ENCODE measurements at places on chromosomes 7 and 10.
A peak's percentile ranks its signal among the peaks of the same experiment; 100 is the strongest.

GRCh38 chr7:114791771-114792170 is 130.1 kb upstream of the MDFIC start:
- no peak for DNase-seq

GRCh38 chr7:65832281-65832680 is 40.6 kb upstream of the VKORC1L1 start:
- no peak for DNase-seq

GRCh38 chr7:158362001-158362400 is 225.6 kb downstream of the PTPRN2 start:
- DNase-seq, result no peak

- no peak for DNase-seq
Observed at GRCh38 chr10:70866424-70866823, 21.9 kb downstream of the PCBD1 start.

DNA sequence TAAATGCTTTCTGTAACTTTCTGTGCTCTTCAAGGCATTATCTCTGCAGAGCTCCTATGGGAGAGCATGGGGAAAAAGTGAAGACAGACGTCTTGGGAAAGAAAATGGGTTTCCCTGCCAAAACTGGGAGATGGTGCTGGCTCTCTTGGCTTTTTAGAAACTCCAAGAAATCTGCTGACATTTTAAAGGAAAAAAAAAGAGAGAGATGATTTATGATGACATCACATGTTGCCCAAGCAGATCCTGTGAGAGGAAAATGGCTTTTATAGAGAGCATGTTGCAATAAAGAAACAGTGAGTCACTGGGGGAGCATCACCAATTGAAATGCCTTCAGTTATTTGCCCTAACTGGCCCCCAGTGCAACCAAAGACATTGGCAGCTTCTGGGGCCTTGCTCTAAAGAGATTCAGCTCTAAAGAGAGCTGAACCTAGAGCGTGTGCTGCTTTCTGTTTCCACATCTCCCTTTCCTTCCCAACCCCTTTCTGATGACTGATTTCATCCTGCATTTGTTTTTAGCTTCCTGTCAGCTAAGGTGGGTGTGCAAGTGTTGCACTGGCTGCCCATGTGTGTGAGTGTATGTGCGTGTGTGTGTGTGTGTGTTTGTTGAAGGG is 37.7 kb downstream of the LRMDA start:
- no peak for DNase-seq

DNA sequence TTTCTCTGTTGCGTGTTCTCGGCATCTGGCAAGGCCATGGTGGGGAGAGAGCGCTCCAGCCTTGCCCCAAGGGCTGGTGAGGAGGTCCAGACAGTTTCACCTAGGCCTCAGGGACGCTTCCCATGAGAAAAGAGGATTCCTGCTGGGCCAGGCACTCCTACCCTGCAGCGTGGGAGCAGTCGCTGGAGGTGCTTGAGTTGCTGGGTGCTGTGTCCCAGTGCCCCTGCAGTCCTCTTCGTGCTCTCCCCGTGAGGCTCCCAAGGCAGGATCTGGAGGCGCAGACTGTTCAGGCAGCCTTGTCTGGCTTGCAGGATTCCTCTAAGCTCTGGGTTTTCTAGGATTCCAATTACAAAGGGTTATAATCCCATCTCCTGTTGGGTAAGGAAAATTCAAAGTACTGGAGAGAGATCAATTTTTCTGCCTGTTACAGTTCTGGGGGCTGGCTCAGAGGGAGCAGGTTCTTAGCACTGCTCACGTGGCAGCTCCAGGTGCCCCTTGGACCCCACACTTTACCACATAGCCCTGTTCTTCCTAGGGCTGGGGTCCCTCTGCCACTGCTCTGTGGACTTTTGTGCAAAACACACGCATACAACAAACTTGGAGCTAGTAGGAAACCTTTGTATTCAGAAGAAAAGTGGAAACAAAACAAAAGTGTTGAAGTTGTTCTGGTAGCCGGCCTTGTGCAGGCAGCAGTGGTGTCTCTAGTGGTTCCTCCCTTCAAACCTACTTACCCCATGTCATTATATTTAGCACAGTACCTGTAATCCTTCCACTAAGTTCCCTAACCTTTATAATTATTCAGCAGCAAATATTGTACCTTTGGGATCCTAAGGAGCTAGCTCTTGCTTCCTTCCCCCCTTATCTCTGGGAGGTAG is 60.5 kb downstream of the CCNY start:
- no peak for DNase-seq

DNA sequence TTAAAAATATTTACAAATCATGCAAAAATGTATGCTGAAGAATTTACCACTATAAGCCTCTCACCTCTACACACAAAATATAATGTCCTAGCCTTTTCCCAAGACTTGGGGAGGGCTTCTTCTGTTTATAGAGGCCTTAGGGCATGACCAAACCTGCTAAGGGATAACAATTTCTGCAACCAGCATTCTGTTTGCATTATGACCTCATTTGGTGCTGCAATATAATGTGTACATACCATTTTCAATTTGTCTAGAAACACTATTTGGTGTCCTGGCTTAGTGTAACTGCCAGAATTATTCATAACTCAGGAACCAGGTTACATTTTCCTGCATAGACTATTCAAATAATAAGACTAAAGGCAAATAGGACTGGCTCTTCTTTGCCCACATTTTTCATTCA is 446.6 kb upstream of the SORCS1 start:
- DNase-seq, result no peak

- peak; percentile 30 for DNase-seq
Observed at GRCh38 chr10:11176746-11177145, 159.1 kb downstream of the CELF2 start.

DNA sequence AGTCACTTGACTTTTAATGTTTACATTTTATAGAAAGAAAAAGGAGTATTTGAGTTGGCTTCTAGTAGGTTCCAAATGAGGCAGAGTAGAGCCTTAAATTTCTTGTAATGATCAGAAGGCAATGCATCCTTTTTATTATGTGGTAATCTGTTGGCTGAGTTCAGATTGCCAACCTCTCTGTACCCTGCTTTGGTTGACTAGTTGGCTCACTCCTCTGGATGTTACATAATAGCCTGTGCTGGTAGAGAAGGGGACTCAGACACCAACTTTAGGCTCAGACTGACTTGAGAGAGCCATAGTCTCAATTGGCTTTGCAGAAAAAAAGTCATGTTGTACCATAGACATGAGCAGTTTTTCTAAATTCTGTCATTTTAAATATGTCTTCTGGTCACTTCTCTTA is 46.8 kb upstream of the GLCCI1 start:
- no peak for DNase-seq

DNA sequence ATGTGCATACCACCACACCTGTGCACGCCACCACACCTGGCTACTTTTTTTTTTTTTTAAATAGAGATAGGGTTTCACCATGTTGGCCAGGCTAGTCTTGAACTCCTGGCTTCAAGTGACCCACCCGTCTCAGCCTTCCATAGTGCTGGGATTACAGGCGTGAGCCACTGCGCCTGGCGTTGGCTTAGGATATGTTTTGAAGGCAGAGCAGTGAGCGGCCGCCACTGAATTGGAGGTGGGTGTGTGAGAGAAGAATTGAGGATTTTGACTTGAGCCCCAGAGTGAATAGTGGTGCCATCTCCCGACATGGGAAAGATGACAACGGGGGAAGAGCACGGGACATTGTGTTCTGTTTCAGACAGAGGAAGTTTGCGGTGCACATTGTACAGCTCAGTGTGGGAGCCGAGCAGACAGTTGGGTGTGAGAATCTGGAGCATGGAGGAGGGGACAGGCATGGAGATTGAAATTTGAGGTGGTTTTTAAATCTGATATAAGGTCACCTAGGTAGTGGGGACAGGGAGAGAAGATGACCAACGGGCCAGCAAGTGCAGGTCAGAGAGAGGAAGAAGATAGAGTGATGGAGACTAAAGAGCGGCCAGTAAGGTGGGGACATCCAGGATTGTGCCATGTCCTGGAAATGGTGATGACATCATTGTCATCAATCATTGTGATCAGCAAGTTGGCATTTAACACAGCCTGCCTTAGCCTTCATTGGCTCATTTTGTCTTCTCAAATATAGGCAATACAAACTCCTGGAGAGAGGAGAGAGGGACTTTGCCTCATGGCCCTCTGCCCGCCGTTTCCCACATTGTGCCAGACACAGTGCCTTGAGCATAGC is 35.8 kb downstream of the VWA2 start:
- DNase-seq, result no peak

GRCh38 chr10:28704464-28705161 is 27.3 kb downstream of the BAMBI start:
- DNase-seq, result no peak

DNA sequence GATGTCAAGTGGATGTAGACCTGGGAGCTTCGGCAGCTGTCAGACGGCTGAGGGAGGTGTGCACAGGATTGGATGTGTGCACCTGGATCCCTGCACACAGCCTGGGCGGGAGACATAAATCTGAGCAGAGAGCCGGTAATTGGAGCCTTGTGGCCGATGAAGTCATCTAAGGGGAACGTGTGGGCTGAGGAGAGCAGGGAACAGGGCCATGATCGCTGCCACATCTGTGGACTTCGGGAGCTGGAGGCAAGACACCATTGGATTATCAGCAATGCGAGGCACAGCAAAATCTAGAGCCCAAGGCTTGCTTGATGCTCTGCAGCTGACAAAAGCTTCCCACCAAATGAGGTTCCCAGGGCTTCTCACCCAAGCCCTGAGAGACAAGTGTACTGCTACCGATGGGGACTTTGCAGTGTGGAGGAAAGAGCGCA is 147.7 kb downstream of the PTPN20 start:
- no peak for DNase-seq

- DNase-seq, result peak; percentile 33
Observed at GRCh38 chr10:101032637-101033224, 1.7 kb downstream of the SFXN3 start.

DNA sequence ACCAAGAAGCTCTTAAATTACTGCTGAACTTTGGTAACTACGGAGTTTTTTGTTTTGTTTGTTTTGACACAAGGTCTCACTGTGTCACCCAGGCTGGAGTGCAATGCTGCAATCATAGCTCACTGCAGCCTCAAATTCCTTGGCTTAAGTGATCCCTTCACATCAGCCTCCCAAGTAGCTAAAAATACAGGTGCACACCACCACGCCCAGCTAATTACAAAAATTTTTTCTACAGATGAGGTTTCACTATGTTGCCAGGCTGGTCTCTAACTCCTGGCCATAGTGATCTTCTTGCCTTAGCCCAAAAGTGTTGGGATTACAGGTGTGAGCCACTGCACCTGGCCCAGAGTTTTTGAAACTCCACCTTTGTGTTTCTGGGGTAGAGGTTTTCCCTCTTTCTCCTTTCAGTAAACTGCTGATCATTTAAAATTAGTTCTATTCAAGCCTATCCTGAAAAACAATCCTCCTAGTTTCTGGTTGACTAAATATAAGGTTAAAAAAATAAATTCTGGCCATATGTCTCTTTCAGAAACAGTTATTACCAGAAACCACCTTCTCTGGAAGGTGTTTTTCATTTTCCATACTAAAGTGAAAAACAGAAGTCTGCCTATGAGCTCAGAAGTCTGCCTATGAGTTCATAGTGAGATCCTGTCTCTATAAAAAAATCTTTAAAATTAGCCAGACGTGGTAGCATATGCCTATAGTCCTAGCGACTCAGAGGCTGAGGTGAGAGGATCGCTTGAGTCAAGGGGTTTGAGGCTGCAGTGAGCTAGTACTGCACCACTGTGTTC is 63.9 kb downstream of the VOPP1 start:
- DNase-seq, result no peak

- no peak for DNase-seq
Observed at GRCh38 chr7:127541548-127541947, 43.8 kb downstream of the GCC1 start.

GRCh38 chr7:75977743-75978142 is 16.7 kb downstream of the TMEM120A start:
- no peak for DNase-seq

DNA sequence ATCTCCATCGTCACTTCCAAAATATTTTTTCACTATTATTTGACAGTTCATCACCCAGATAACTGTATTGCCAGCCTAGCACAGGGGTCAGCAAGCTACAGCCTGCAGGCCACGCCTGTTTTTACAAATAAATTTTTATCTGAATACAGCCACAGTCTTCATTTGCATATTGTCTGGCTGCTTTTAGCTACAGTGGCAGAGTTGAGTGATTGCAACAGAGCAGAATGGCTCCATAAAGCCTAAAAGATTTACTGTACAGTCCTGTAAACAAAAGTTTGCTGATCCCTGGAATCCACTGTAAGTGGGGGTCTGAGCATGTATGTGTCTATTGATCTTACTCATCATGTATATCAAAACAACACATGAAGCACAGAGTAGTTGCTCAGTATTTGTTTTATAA is 45.9 kb upstream of the GNAI1 start:
- DNase-seq, result no peak

GRCh38 chr10:113004069-113004618 is 54.1 kb downstream of the TCF7L2 start:
- DNase-seq, result no peak

GRCh38 chr10:71868192-71868697 is 17.2 kb upstream of the PSAP start:
- no peak for DNase-seq

DNA sequence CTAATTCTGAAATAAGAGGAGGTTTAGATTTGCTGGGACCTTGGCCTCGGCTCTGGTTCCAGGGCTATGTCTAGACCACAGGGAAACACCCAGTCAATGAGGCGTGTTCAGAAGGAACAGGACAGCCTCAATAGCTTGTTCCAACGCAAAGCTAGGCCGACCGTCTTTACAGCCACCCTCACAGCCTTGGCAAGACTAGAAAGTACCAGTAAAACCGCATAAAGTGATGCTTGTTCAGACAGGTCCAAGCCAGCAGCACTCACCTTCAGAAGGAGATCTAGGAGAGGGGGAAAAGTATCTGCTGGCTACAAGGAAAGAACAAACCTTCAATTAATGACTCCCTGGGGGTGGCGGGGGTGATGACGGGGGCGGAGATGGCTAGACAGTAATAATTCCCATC is 50.1 kb upstream of the LMTK2 start:
- DNase-seq, result no peak

DNA sequence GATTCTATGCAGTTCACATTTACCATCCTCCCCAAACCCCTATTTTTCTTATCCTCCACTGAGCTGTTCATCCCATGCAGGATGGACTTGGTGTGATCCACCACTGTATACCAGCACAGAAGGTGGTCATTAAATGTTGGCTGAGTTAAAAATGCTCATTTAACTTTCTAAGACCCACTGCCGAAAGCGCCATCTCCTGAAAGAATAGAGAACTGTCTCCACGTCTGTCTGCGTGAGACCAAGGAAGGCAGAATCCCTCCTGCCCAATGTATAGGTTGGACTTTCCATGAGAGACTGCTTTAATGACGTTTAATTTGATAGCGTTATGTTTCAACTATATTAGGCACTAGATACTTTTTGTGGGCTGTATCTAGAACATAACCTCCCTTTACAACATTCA is 124.3 kb downstream of the GPAM start:
- no peak for DNase-seq

Measured in stimulated activated CD4-positive, alpha-beta T cell treated with anti-CD3 and anti-CD28 coated beads, Interleukin-4, amount 100 ng/mL, for 4 hours (primary cell).